ENCODE measurements at places on chromosomes 2 and 18. TPM values are rescaled to one million over a fixed set of nuclear protein-coding genes. Genes with fewer than 3 reads are reported as not detected.

Gene GNLY
- total RNA-seq = not detected

Gene ESPNL
- not detected for total RNA-seq

Gene KCNG2
- total RNA-seq = not detected

Gene KIAA2012
- total RNA-seq = not detected

Gene METTL4
- total RNA-seq = 10.0 TPM

Gene SETBP1
- total RNA-seq = 0.38 TPM

Gene ALPI
- total RNA-seq = not detected

Gene SERPINB8
- total RNA-seq = 27.1 TPM

Gene STAT1
- 62.1 TPM for total RNA-seq

Gene PARD3B
- 7.0 TPM for total RNA-seq

Gene GLI2
- total RNA-seq = 0.38 TPM

Gene GPATCH11
- total RNA-seq = 5.8 TPM

Gene EGR4
- total RNA-seq = not detected

Gene GALNT14
- not detected for total RNA-seq

Gene C1GALT1C1L
- total RNA-seq = 0.09 TPM

Gene UCN
- 0.09 TPM for total RNA-seq

Gene PTPRN
- not detected for total RNA-seq

Gene MFSD2B
- 0.09 TPM for total RNA-seq

Gene IL1A
- 1.8 TPM for total RNA-seq

Gene IL37
- total RNA-seq = not detected

Gene GYPC
- 5.8 TPM for total RNA-seq

Gene CFAP221
- not detected for total RNA-seq

Gene DNAJC5G
- not detected for total RNA-seq
